Stimulated activated CD4-positive, alpha-beta T cell treated with anti-CD3 and anti-CD28 coated beads, TNF-alpha, amount 100 ng/mL, for 4 hours (primary cell): ENCODE measurements at places on chromosomes 12 and 14.

- no peak for DNase-seq
These were observed 10.3 kb upstream of the NAP1L1 start for GRCh38 chr12:76094754-76095153.

DNA sequence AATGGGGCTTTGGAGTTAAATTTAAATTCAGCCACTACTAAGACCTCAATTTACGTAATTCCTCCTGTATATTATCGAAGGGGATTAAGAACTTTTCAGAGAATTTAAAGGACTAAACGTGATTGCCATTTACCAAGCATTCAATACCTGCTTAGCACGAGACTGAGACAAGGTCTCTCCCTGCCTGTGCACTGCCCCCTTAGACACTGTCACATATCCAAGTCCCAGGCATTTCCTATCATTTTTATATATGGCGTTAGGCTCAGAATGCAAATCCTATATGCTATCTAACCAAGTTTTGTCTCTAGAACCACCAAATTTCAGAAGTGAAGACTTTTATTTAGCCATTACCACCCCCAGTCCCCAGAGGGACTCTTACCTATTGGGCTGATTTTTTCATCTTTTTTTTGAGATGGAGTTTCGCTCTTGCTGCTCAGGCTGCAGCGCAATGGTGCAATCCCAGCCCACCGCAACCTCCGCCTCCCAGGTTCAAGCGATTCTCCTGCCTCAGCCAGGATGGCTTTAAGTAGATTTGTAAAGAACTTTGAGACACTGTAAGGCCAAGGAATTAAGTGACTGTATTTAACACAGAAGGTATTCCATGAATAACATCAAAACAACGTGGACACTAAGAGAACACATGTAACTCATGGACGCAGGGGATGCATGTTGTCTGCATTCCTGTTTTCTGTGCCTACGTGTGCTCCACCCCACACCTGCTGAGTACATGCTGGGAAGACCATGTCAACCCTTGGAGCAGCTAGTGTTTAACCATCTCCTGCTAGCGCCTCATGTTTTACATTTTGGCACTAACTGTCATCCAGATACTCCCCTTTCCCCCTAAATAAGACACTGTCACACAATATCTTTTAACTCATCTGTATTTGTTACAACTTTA lies 6.4 kb downstream of the HSP90AA1 start:
- no peak for DNase-seq

- DNase-seq = no peak
These were observed 276.2 kb downstream of the EMP1 start for GRCh38 chr12:13472690-13473089.

DNA sequence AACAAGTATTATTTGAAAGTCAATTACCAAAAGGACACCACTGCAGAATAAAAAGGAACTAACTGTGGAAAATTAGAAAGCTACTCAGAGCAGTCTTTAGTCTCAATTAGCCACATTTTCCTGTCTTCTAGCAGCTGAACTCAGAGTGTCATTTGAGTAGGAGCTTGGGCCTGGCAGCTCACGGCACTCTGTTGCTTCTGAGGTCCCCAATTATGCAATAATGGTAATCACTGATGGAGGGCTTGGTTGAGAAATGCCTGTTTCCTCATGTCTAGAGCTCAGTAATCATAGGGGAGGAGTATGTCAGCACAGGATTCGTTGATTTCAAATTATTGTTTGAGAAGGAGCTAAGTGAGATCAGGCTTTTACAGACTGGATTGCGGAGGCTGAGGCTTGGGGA lies 108.6 kb downstream of the VRK1 start:
- no peak for DNase-seq

GRCh38 chr12:102730996-102731395 lies 186.0 kb downstream of the PAH start:
- no peak for DNase-seq

DNA sequence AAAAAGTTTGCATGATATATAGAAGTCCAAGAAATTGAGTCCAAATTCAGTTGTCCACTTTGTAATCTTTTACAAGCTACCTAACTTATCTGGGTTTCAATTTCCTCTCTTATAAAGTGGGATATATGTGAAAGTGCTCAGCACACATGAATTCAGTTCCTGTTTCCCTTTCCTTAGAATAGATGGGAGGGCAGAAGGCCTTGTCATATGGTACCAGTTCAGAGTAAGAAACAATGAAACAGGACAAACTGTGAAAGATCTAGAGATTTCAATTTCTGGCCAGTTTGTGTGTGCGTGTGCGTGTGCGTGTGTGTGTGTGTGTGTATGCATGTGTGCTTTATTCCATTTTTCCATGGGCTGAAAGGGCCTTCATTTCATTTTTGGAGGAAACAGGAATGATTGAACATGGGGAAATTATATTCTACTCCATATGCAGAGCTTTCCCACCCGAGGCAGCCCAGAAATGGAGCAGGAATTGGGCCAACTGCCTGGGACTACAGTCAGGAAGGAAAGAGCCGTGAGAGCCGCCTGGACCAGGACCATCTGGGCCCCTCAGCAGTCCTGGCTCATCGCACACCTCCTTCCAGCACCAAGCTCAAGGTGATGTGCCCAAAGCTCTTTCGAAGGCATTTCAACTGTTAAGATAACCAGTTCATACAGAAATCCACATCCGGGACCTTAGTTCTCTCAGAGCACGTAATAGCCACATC lies 183.2 kb downstream of the EPS8 start:
- no peak for DNase-seq

- DNase-seq = no peak
These were observed 28.4 kb downstream of the AREL1 start for GRCh38 chr14:74684434-74684833.

GRCh38 chr12:76680940-76681339 lies 83.0 kb upstream of the ZDHHC17 start:
- no peak for DNase-seq

DNA sequence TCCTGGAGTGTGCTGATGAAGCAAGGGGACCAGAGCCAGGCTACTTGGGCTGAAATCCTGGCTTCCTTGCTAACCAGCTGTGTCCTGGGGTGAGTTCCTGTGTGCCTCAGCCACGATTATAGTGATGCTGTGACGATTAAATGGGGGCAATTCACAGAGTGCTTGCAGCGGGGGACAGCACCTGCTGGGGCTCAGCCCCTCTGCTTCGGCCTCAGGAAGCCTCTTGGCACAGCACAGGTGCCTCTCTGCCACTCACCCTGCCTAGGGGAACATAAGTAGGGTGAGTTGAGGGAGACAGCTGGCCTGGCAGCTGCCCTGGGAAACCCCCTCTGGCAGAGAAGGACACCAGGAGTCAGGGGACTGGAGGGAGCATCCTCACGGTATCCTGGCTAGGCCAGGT lies 9.4 kb downstream of the KRT80 start:
- no peak for DNase-seq

GRCh38 chr14:99257673-99258221 lies 14.2 kb downstream of the BCL11B start:
- no peak for DNase-seq

GRCh38 chr12:10620078-10620779 lies 6.8 kb upstream of the MAGOHB start:
- no peak for DNase-seq

- no peak for DNase-seq
These were observed 35.0 kb downstream of the TMTC2 start for GRCh38 chr12:82721726-82722125.

GRCh38 chr14:69586404-69586803 lies 11.7 kb upstream of the CCDC177 start:
- DNase-seq = no peak

- no peak for DNase-seq
These were observed 4.8 kb downstream of the ELK3 start for GRCh38 chr12:96198965-96199364.

- DNase-seq = no peak
These were observed 244.4 kb upstream of the GARIN2 start for GRCh38 chr14:66944872-66945271.

- DNase-seq = no peak
These were observed 23.5 kb upstream of the PTPRB start for GRCh38 chr12:70660620-70661219.
